GM12891 (cell line): ENCODE measurements at places on chromosomes 12 and 14.

- no peak for DNase-seq
Observed at GRCh38 chr12:78952552-78952929, 88.0 kb downstream of the SYT1 start.

- no peak for DNase-seq
Observed at GRCh38 chr14:76918782-76919394, 92.7 kb downstream of the LRRC74A start.

DNA sequence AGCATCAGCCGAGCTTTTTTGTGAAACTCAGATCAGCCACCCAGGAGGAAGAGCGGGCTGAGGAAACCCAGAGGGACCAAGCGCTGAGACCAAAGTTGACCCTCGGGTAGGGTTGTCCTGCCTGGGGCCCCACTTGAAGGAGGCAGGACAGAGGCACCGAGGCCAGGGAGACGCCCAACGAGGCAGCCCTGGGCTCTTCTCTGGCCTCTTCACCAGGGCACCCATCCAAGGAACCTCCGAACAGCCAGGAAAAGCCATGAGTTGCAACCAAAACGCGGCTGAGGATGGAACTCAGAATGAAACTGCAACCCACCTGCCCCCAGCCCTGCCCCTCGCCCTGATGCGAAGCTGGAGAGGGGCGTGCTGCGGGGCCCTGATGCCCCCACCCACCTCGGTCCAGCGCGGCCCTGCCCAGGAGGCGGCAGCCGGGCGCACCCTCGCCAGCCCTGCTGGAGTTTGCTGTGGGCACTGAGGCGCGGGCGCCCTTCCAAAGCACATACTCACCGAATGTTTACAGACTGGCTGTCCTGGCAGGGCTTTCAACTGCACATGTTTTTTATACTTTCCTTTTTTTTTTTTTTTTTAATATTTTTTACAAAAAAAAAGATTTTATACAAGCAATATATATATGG, 41.9 kb downstream of the JDP2 start:
- DNase-seq: no peak

DNA sequence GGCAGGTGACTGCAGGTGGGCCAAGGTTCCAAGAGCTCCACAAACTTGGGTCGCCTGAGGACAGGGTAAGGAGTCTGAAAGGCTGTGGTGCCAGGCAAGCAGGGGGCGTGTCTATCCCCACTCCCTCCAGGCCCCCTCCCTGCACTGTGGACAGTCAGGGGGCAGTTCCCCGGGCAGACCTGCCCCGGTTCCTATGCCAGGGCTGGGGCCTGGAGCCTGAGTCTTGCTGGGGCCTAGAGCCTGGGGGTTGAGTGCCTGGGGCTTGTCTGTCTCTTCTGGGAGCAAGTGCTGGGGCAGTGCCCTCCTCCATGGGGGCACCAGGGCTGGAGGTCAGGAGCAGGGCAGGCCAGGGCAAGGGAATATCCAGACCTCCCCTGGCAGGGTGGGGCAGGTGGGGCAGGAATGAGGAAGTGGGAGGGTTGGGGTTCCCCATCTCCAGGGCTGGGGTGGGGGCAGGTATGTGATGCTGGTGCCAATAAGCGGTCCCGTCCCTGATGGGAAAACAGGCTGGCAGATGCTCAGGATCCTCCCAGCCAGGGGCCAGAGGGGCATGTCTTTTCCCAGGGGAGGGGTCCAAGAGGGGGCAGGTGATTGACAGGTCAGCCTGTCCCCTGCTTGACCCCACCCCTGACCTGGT, 11.9 kb upstream of the TNFAIP2 start:
- no peak for DNase-seq

DNA sequence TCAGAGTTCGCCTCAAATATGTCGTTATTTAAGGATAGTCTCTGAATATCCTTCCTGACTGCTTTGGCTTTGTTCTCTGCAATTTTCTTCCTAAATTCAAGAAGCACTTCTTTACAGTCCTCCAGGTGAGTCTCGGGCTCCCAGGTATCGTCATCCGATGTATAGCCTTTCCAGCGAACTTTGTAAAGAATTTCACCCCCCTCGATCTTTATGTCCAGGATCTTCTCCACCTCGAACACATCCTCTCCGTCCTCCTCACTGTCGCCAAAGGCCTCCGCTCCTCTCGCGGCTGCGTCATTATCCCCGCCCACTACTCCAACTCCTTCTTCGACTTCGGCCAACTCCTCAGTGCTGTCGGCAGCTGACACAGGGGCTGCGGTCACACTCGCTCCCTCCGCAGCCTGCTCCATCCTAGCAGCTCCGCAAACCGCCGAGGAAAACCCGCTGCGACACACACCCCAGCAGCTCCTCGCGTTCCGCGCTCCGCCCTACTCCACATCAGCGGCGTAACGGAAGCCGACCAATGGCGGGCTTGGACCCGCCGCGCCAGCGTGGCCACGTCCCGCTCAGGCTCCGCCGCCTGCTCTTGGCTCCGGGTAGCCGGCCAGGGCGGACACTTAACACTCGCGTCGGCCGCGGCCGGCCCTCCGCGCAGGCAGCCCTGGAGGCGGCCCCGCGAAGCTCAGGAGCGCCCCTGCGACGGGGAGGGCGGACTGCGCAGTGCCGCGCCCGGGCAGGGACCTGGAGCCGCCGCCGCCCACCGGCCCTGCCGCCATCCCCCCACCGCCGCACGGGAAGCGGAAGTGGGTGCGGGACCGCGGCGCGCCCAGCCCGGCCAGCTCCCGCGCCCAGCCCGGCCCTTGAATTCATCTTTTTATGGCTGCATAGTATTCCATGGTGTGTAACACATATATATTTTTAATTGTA, 4.1 kb downstream of the CD163L1 start:
- no peak for DNase-seq

- DNase-seq: no peak
Observed at GRCh38 chr12:65168681-65169319, 583 bp upstream of the LEMD3 start.

GRCh38 chr14:48963231-48963790, 622.9 kb downstream of the RPS29 start:
- DNase-seq: no peak

DNA sequence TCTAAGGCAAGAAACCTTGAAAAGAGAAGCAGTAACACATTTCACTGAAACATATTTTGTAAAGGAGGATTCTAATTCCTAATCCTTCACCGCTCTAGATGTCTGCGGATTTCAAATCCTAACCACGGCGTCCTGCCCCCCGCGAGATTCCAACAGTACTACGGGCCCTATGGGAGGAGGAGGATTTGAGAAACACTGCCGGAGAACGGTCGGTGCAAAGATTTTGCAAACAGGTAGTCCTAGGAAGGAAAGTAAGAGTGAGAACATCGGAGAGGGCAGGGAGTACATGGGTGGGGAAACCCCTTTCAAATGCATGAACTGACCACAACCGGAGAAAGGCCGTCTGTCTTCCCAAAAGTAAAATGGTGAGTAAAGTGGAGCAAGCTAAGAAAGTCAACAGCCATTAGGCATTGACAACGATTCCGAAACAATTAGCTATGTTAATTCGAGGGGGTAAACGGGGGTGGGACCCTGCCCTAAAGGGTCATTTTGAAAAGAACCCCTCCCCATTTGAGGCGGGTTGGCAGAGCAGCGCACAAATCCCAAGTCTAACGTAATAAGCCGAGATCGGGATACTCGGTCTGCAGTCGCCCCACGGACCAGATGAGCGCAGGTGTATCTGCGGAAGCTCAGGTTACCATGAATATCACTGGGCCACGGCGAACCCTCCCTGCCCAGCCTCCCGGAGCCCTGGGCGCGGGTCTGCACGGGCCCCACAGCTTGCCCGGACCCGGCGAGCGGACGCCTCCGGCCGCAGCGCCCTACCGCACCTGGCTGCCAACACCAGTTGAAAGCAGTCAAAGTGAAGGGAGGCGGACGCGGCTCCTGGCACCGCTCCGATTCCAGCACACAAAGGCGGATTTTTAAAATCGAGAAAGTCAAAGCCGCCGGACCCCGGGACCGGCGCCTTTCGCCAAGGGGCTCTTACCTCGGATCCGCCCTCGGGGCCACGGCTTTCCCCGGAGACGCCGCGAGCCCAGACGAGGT, 662 bp downstream of the EPS8 start:
- DNase-seq: no peak

GRCh38 chr14:23696701-23697239, 60.6 kb downstream of the DHRS2 start:
- no peak for DNase-seq

DNA sequence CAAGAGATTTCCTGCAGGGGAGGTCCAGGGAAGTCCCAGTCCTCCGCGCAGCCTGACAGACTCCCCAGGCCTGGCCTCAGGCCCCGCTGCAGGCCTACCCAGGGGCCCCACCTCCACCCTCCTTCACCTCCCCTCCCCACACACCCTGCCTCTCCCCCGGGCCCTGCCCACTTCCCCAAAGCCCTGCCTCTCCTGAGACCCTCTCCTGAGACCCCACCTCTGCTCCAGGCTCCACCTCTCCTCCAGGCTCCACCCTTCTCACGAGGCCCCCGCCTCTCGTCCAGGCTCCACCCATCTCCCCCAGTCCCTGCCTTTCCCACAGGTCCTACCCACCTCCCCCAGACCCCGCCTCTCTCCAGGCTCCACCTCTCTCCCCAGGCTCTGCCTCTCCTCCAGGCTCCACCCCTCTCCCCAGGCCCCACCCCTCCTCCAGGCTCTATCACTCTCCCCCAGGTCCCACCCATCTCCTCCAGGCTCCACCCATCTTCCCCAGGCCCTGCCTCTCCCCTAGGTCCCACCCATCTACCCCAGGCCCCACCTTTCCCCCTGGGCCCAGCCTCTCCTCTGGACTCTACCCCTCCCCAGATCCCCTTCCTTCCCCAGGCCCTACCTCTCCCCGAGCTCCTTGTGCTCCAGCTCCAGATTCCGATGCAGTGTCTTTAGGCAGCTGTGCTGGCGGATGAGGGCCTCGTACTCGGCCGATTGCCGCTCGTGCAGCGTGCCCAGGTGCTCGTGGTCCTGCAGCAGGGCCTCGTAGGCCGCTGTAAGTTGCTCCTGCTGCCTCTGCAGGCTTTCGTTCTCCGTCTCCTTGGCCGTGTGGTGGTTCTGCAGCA, 58.8 kb upstream of the GPR68 start:
- peak; percentile 90 for DNase-seq

DNA sequence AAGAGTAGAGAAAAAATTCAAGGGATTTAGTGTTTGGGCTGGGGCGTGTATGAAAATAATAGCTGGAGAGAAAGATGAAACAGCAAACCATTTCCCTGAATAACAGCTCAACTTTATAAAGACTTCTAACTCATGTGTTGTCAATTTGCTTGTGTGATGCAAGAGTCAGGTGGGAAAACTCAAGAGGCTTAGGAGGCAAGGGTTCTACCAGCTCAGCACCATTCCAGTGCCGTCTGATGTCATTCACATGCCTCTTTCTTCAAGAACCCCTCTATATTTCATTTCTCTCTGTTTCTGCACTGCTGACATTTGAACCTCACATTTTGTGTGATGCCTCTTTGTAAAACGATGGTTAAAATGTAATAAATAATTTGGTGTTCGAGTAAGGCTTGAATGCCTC, 192.2 kb downstream of the PRKD1 start:
- DNase-seq: no peak
